H4 (cell line): ENCODE measurements at places on chromosomes 4 and X.

- peak; percentile 29 for DNase-seq
These were observed 37.2 kb downstream of the LRP2BP start for GRCh38 chr4:185358514-185358913.

GRCh38 chr4:168384437-168385141 lies 66.0 kb upstream of the DDX60 start:
- DNase-seq = no peak

DNA sequence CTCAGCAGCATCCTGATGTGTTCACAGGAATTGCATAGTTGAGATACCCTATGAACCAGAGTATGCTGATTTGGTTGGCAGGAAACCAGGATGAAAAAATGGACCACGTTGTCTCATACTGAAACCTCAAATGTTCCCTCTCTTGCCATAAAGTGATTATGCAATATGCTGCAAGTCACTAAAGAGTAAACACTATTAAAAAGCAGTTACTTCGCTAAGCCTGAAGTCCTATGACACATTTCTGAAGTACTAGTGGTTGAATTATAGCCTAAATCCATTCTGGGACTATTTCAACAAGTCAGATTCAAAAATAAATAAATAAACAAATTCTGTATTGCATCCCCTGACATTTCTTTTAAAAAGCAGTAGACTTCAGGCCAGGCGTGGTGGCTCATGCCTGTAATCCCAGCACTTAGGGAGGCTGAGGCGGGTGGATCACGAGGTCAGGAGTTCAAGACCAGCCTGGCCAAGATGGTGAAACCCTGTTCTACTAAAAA lies 106.0 kb upstream of the NAP1L5 start:
- peak; percentile 97 for DNase-seq

- no peak for DNase-seq
These were observed 188.5 kb upstream of the STS start for GRCh38 chrX:6959006-6959405.

- no peak for DNase-seq
These were observed 2.9 kb downstream of the SOX3 start for GRCh38 chrX:140501940-140502468.

DNA sequence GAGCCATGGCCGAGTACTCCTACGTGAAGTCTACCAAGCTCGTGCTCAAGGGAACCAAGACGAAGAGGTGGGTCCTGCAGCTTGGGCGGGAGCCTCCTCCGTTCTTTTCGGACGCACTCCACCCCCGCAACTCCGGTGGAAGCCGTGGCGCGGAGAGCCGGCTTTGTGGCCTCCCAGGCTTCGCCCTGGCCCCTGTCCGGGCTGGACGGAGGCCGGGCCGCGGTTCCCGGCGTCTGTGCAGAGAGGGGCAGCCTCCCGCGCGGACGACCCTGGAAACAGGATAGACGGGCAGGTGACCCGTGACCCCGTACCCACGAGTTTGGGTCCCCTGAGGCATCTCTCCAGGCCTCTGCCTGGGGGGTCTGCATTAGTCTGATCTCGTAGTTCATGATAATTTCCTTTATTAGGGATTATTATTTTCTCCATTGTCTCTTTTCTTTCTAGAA lies 356 bp downstream of the FRG1 start:
- no peak for DNase-seq

DNA sequence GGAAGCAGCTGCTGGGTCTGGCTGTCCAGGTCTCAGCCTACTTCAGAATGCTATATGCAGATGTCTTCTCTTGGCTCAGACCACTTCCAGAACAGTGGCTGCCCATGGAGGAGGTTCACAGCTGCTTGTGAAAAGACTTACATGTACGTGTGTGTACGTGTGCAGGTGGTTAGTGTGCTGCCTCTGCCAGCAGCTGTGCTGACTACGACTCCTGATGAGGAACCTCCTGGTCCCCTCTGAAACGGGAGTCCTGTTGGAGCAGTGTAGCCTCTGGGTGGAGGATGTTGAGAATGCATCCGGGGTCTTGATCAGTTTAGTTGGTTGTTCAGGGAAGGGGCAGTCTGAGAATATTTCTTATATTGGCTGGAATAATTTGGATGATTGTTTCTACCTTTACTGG lies 155.9 kb upstream of the WDR1 start:
- no peak for DNase-seq

DNA sequence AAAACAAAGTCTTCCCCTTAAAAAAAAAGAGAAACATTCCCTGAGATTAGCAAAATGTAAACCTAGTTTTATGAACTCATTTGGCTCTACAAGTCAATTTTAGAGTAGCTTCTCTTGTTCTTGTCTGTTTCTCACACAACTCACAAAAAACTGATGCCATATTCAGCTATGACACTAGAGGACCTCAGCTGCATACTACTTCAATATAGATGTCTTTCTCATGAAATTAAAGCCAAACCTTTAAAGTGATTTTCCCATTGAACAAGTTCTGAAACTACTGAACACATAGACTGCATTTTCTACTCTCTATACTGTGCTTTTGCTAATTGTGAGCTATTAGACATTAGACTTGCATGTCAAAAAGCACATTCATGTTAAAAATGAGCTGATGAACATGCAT lies 49.8 kb downstream of the TBCK start:
- peak; percentile 39 for DNase-seq

GRCh38 chr4:112170451-112170993 lies 25.3 kb downstream of the FAM241A start:
- DNase-seq = peak; percentile 88

DNA sequence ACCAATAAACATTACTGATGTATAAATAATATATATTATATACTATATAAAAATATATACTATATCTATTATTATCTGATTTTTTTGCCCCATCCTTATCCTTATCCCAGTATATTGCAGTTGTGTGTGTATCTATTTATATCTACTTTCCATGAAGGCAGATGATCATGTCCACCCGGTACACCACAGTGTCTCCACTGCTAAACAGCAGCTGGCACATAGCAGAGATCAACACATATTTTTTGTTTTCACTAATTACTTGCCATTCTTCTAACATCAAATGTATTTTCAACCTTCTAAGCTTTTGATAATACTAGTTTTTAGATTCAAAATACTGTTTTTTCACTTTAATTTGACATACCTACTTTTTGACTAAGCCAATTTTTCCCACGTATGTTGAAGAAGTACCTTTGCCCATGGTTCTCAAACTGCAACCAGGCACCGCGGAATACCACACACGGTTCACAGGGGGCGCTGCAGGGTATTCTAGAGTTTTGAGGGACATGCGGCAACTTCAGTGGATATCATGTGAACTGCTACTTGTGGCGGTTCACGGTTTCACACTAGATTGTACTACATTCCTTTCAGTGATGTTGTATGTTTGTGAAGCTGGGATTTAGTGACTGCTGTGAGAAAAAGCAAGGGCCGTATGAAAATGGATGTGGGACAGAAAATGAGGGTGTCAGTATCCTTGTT lies 182.5 kb upstream of the NPY2R start:
- DNase-seq = peak; percentile 16

GRCh38 chrX:16856744-16857143 lies 13.4 kb downstream of the RBBP7 start:
- no peak for DNase-seq

DNA sequence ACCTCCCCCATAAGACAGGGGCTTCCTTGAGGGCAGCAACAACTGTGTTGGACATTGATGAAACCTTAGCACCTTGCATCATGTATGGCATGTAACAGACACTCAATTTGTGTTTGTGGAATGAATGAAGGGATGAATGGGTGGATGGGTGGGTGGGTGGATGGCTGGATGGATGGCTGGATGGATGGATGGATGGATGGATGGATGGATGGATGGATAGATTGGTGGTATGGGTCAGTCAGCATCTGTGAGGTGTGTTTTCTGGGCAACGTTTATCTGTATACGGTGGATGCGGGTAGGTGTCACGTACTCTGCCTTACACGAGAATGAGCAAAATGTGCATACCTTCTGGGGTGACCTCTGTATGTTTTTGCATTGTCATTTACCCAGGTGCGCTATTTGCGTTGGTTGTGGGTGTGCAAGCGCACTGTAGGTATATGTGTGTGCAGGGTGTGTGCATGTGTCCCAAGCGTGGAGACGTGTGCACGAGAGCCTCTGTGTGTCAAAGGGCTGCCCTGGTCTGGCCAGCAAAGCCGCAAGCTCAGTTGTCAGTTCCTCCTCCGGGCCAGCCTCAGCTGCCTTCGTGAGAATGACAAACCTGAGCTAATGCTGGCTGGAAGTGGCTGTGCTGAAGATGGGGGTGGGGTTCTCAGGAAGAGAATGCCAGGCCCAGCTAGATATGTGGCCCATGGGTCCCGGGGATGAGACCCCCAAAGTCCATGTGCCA lies 26.5 kb downstream of the ELF4 start:
- no peak for DNase-seq

DNA sequence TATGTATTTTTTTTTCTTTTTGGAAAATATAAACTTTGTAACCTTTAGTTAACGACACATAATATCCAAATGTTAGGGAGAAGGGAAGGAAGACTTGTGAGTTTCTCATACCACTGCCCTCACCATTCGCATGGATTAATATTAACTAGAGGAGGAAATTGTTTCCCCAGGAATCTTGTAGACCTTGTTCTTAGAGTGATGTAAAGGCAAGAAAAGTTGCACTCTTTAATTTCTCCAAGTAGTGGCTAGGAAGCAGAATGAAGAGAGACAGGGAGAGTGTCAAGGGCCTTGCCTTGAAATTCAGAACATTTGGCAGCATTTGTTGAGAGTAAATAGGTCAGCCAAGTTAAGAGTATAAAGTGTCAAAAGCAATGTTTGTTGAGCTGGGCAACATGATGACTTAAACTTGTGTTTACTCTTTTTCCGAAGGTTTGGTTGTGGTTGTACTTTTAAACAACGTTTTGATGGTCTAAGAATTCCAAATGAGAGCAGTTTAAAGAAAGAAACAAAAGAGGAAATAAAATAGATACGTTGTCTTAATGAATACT lies 105.7 kb downstream of the TENM3 start:
- DNase-seq = no peak
